ENCODE measurements at places on chromosomes 1 and 21.

DNA sequence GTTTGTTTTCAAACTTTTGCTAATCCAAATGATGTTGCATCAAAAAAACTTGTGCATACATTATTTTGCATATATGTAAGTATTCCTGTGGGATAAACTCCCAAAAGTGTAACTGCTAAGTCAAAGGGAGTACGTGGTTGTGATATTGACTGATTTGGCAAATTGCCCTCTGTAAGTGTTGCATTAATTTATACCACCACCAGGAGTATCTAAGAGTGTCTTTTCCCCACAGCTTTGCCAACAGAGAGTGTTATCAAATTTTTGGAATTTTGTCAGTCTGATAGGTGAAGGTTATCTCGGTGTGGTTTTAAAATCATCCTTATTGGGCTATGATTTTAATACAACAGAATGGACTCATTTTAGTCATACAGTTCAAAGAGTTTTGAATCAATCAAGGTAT, 30.1 kb upstream of the PARP1 start:
- no peak for DNase-seq

DNA sequence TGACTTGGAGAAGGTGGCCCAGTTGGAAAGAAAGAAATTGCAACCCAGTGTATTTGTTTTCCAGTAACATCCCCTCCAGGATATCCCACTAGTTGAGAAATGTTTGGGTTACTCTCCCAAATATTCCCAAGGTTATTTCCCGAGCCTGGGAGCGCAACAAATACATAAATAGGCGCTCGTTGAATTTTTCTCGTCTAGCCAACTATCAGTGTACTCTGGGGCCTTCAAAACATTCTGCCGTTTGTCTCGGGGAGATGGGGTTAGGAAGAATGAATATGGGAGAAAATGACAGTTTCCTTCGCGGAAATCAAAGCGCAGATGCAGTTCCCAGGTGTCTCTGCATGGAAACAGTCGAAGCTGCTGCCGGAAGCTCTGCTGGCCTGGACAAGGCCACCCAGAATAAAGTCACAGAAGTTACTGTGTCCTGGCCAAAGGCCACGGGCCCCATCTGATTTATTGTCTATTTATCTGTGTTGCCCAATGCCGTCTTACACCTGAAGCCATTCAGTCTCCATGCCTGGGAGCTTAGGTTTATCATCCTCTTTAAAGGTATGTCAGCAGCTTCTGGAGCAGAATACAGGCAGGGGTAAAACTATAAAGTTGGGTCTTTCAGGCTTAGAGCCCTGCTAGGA, 1.0 kb downstream of the C1orf115 start:
- DNase-seq, result no peak

GRCh38 chr21:26795866-26796329, 49.3 kb downstream of the ADAMTS1 start:
- DNase-seq, result peak; percentile 84

DNA sequence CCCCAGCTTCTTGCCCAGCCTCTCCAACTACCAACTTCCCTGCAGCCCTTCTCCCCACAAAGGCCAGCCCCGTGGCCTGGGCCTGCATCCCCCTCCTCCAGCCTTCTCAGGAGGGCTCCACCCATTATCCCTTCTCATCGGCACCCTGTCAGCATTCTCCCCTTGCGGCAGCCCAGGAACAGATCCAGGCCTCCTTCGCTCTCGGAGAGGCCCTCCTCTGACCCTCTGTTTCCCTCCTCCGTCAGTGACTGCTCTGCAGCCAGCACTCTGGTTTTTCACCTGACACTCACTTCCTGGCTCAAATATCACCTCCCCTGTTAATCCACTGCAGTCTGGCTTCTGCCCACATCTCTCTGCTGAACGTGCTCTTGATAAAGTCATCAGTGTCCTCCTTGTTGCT, 17.5 kb downstream of the ADGRB2 start:
- DNase-seq, result no peak
